CD4-positive, alpha-beta T cell (primary cell): ENCODE measurements at places on chromosomes 5 and 9.

GRCh38 chr9:114155995-114156656, 789 bp downstream of the COL27A1 start:
- no peak for DNase-seq

GRCh38 chr5:67051164-67051563, 145.4 kb downstream of the CD180 start:
- DNase-seq, result no peak

- DNase-seq, result no peak
Measured at GRCh38 chr5:76788362-76788761, 30.5 kb upstream of the F2RL1 start.

DNA sequence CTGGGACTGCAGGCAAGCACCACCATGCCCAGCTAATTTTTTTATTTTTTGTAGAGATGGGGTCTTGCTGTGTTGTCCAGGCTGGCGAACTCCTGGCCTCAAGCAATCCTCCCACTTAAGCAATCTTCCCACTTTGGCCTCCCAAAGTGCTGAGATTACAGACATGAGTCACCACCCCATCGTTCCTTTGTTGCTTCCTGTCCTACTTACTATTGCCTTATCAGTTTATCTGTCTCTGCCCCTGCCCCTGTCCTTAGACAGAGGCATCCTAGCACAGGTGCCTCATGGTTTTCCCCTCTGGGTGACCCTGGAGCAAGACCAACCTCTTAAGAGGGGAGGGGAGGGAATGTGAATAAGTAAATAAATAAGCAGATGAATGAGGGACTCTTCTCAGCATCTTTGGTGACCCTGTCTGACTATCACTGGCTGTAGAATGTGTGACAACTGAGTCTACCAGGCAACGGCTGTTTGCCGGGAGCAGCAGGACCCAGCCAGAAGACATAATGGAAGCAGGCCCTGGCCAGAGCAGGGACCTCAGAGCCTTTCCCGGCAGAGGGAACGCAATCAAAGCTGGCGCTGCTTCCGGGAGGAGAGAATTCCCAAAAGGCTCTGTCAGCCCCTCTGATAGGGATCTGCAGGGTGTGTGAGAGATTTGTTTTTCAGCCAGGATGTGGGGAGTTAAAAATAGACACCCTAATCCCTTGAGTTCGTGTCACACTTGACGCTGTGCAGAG, 43.8 kb upstream of the DAB2IP start:
- no peak for DNase-seq

DNA sequence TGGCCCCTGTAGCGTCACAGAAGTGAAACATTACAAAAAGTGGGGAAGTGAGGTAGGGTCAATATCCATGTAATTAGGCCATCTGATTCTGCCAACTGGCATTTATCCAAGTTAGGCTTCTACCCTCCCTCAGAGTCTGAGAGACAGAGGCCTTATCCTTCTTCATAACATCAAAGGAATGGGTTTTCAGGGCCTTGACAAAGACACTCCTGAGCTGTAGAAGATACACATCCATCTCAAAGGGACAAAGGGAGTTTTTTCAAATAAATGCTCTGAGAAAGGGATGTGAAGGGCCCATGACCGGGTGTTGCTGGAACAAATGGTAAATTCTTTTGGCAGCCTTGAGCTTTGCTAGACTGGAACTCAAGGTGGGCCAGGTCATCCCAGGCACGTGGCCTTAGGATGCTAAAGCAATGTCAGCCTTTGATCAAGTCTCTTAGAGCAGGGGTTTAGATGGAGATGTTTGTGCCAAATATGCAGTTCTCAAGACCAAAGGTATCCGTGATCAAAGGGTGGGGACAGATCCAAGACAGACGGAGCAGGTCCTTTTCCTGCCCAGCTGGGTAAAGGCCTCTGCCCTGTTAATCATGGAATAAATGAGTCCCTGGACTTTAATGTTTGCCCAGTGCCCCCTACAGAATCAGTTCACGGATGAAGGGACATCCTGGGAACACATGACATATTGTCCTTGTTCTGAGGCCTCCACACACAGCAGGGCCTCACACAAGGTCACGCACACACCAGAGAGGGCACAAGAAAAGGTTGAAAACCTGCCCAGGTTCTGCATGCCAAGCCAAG, 10.0 kb upstream of the FAM169A start:
- DNase-seq, result no peak

GRCh38 chr5:171632616-171633015, 153.0 kb upstream of the SMIM23 start:
- no peak for DNase-seq

GRCh38 chr5:28369418-28369817, 1331.0 kb upstream of the CDH9 start:
- no peak for DNase-seq

- DNase-seq, result no peak
Measured at GRCh38 chr5:81904861-81905260, 67.0 kb upstream of the ATG10 start.

DNA sequence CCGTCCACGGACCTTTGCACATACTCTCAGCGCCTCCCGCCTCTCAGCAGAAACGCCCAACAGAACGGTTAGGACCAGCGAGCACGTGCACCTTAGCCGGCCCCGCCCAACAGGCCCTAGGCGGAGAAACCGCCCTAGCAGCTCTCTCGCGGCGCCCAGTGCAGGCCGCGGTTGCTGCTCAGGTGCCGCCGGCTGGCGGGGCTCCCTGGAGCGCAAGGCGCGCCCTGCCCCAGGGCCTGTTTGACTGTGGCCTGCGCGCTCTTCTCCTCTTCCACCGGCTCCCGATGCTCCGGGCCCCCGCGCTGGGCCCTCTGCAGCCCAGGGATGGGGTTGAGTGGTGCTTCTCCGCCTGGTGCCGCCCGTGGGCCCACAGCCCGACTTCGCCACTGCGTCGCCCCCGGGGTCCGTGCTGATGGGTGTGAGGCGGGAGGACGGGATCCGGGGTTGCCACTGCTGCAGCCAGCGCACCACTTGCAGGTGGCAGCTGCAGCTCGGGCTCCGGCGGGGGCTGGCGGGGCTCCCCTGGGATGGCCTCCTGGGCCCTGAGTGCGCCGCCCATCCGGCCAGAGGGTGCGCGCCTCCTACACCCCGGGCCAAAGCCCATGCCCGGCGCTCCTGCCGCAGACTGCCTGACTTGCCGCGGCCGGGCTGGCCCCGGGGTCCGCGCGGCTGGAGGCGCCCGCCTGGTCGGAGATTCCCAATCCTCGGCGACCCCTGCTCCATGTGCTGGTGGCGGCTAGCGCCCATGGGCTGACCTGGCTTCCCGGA, 1889.4 kb upstream of the CDH9 start:
- DNase-seq, result no peak

DNA sequence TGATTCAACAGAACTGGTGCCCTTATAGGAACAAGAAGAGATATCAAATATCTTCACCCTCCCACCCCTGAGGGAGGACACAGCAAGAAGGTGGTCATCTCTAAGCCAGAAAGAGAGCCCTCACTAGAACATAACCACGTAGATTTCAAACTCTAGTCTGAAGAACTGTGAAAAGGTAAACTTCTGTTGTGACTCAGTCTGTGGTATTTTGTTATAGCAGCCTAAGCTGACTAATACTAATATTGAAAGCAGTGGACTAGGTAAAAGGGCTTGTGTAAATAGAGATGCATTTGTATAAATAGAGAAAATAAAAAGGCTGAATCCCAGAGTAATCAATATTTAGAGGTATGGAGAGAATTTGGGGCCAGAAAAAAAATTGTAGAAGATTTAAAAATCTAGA, 157.6 kb upstream of the CCNH start:
- no peak for DNase-seq
